ENCODE measurements at places on chromosomes 12 and 14.

- no peak for DNase-seq
Measured at GRCh38 chr12:70806827-70807226, 113.7 kb downstream of the PTPRR start.

- no peak for DNase-seq
Measured at GRCh38 chr14:58367296-58367695, 28.4 kb upstream of the TOMM20L start.

GRCh38 chr12:46246021-46246700 lies 22.7 kb downstream of the SLC38A1 start:
- no peak for DNase-seq

GRCh38 chr12:38124247-38125012 lies 192.1 kb upstream of the ALG10B start:
- DNase-seq: no peak

GRCh38 chr14:85934123-85934885 lies 404.4 kb downstream of the FLRT2 start:
- peak; percentile 69 for DNase-seq

- no peak for DNase-seq
Measured at GRCh38 chr14:85054178-85054577, 475.8 kb upstream of the FLRT2 start.

GRCh38 chr12:64269161-64269560 lies 47.1 kb upstream of the KICS2 start:
- DNase-seq: no peak

- DNase-seq: no peak
Measured at GRCh38 chr12:82740129-82741000, 53.7 kb downstream of the TMTC2 start.
